ENCODE measurements at places on chromosomes 7 and 10.
A peak's percentile ranks its signal among the peaks of the same experiment; 100 is the strongest.

DNA sequence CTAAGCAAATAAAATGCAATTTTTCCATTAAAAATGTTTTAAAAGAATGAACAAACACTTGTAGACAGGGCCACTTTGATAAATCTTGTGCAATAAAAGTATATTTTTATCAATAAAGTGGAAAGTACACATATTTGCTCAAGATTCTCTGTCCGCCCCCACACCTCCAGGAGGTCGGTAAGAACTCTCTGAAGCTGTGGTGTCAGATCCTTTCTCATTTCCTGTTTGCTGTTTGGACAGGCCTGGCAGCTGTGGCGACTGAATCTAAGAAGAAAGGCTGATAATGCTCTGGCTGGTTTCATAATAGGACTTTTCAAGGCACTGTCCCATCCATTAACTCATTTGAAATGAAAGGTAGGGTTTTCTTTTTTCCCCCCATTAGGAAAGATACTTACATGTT lies 15.3 kb upstream of the ASB4 start:
- DNase-seq = peak; percentile 78

- peak; percentile 60 for DNase-seq
Measured at GRCh38 chr7:117072620-117073118, 119.4 kb downstream of the ST7 start.

DNA sequence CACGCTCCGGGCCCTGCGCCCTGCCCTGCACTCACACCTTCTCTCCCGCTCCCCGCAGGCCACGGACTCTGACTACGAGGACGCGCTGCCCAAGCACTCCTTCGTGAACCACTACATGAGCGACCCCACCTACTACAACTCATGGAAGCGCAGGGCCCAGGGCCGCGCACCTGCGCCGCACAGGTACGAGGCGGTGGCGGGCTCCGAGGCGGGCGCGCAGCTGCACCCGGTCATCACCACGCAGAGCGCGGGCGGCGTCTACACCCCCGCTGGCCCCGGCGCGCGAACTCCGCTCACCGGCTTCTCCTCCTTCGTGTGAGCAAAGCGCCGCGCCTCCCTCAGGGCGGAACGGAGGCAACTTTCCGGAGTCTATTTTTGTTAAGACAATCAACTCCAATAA lies 417.0 kb upstream of the FOXK1 start:
- DNase-seq = no peak

DNA sequence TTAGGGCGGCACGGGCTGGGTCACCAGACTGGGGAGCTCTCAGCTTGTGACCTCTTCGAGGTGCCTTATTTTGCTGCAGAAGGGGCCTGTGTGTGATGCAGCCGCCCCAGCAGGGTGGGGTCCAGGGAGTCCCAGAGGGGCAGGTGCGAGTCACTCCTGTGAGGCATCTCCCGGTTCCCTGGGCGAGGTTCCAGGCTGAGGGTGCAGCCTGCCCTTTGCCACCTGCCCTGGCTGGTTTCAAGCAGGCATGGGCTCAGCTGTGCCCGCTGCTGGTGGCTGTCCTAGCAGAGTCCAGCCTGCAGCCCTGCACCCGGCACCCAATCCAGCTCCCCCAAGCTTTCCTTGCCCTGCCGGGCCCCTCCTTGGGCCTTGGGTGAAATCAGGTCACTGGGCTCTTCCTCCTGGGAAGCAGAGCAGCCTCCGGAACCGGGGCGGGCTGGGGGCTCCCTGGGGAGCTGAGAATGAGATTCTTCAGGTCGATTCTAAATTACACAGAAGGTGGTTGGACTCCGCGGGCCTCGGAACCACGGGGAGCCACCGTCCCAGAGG lies 64.8 kb downstream of the PWWP2B start:
- no peak for DNase-seq

DNA sequence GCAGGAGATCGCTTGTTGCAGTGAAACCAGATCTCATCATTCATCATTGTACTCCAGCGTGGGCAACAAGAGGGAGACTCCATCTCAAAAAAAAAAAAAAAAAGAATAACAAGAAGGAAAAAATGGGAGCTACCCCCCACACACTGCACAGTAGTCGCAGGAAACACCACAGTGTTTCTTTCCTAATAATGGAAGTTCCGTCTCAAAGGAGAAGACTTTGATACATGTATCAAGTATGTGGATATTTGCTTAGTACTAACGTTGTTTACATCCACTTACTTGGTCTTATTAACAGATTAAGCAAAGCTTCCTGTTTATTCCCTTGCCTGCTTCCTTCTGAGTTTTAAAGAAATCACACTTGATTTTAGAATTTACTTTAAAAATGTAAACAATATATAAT lies 22.2 kb downstream of the YAE1 start:
- DNase-seq = no peak

DNA sequence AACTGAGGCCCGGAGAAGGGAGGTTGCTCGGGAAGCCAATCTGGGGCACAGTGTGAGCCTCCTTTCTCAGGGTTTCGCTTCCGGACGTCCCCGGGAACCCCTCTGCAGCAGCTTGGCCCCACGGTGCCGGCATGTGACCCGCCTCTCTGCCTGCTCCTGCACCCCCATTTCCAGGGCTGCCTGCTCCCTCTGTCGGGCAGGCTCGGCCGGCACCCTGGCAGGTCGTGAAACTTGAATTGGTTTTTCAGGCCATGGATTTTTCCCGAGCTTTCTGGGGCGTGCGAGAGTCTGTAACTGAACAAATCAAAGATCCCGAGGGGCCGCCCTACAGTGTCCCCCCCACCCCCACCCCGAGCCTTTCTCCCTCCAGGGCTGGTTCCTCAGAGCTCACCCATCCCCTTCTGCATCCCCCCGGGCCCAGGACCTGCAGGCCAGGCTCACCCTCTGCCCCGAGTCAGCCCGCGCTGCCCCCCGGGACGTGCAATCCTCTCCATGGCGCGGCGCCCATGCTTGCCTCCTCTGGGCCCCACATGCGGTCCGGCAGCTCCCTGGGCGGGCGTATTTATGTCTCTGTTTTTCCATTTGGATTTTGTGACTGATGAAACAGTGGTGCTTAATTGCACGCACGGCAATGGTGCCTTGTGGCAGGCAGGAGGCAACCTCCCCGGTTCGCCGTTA lies 58.1 kb downstream of the UNCX start:
- no peak for DNase-seq

DNA sequence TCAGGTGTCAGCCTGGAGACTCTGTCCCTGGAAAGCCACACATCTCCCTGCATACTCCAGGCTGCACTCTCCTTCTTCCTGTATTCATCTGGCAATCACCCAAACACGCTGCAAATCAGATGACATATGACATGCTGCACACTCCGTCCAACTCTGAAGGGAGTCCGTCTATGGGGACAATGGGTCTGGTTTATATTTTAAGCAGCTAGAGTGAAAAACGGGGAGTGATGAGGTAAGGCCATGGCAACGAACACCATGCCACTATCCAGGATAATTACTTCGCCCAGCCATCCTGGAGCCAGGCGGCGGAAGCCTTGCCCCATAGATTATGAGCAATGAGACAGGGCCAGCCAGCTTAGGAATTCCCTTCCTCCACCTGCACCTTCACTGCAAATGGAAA lies 140.1 kb downstream of the PLXNA4 start:
- peak; percentile 83 for DNase-seq

- DNase-seq = no peak
Measured at GRCh38 chr7:97801108-97801507, 69.2 kb downstream of the TAC1 start.

- no peak for DNase-seq
Measured at GRCh38 chr7:115740043-115740442, 290.5 kb downstream of the TFEC start.
